Activated T-cell treated with anti-CD3 and anti-CD28 coated beads for 24 hours (primary cell): ENCODE measurements at places on chromosomes 1 and 21.
A peak's percentile ranks its signal among the peaks of the same experiment; 100 is the strongest.

DNA sequence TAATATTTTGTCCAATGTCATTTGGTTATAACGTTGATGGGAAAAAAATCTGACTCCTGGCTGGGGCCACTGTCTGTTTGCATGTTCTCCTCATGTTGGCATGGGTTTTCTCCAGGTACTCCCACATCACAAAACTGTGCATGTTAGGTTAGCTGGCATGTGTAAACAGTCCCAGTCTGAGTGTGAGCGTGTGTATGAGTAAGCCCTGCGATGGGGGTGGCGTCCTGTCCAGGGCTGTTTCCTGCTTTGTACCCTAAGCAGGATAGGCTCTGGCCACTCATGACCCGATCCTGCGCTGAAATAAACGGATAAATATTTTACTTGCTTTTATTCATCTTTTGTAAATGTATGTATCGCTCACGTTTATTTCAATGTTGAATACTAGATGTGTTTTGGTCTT lies 13.5 kb downstream of the EFCAB14 start:
- DNase-seq = no peak

GRCh38 chr1:154867064-154867825 lies 2.8 kb downstream of the KCNN3 start:
- peak; percentile 11 for DNase-seq

DNA sequence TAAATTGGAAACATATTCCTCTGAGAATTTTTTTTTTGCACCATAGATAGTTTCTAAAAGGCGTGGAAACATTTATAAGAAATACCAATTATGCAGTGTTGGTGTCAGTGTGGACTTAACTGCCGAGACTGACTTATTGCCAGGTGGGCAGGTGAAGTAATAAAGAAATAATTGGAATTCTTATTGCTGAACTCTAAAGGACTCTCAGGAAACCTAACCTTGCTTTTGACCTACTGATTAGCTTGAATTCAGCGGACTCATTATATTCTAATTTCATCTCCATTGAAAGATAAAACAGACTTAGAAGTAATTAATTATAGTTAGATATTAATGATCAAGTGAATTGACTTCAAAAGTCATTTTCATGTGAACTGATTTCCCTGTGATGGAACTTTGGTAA lies 26.3 kb downstream of the KCNK1 start:
- no peak for DNase-seq

GRCh38 chr1:55079651-55080050 lies 40.3 kb downstream of the PCSK9 start:
- DNase-seq = no peak

GRCh38 chr1:70718086-70718630 lies 307.1 kb downstream of the CTH start:
- no peak for DNase-seq
